Hair follicle dermal papilla cell (primary cell): ENCODE measurements at places on chromosomes 16 and 17. TPM values are rescaled to one million over a fixed set of nuclear protein-coding genes. Genes with fewer than 3 reads are reported as not detected.

The GAS2L2 gene
- not detected in 2 replicates for total RNA-seq

The JPT1 gene
- total RNA-seq: 67.5 and 75.2 TPM in 2 replicates

The TERB1 gene
- total RNA-seq: 0.12 and 0.16 TPM in 2 replicates

The OTOA gene
- total RNA-seq: 0.16 and 0.36 TPM in 2 replicates

The SEZ6L2 gene
- 0.85 and 1.1 TPM in 2 replicates for total RNA-seq
